ENCODE measurements at places on chromosomes 3 and 15.

DNA sequence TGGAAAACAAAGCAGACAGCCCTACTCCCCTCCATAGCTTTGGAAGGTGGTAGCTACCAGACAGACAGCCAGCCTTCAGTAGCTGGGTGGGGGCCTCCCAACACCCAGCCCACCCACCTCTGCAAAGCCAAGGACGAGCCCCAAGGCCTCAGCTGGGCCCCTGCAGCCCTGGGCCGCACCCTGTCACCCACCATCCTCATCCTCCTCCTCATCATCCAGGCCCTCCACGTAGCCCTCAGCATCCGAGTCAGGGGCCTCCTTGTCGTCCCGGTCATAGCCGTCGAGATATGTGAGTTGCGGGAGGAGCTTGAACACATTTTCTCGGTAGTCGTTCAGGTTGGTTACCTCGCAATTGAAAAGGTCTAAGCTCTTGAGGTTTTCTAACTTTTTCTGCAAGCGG is 36.5 kb downstream of the ANP32A start:
- DNase-seq: no peak

GRCh38 chr3:134033315-134033996 is 3.7 kb upstream of the SLCO2A1 start:
- DNase-seq: no peak

DNA sequence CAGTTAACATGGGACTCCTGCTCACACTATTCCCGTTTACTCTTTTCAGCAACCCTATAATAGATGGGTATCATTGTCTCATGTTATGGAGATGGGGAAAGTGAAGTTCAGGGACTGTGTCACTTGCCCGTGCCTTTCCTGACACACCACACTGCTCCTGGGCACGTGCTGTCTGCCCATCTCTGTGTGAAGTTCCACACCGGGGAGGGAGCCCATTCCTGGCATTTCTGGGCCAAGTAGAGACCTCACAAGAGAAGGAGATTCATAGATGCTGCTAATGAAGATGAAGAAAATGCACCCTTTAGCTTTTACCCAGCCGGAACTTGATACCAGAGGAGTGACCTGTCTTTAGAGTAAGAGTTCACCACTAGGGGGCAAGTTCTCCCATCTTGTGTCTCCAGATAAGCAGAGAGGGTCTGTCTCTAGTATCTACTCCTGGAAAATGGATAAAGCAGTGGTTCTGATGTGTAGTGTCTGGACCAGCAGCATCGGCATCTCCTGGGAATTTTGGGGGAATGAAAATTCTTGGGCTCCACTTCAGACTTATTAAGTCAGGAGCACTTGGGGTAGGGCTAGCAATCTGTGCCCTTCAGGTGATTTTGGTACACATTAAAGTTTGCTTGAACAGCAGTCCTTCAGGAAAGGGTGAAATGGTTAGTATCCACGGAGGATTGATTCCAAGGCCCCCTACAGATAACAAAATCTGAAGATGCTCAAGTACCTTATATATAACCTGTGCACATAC is 2.0 kb upstream of the TOPBP1 start:
- peak; percentile 3 for DNase-seq

- DNase-seq: no peak
Observed at GRCh38 chr3:170189398-170190256, 8.1 kb upstream of the PHC3 start.

- no peak for DNase-seq
Observed at GRCh38 chr15:69590932-69591524, 138.4 kb downstream of the RPLP1 start.

DNA sequence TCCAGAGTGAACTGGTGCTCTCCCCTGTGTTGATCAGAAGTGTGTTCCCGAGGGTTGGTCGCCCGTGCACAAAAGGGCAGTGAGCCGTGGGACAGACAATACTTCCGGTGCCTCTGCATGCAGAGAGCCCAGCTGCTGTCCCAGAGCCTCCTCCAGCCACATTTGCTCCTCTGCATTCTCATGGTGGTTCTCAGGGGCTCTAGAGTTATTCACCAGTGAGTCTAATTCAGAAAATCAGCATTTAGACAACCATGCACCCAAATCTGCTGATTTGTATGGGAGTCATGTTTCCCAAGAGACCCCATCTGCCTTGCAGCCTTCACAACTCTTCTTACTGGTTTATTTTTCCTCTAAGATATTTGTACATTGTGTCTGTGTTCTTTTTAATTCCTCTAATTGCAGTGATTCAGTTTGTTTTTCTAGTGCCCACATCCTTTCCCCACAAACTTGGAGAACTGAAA is 107.0 kb upstream of the SPRED1 start:
- DNase-seq: no peak

- no peak for DNase-seq
Observed at GRCh38 chr15:57696146-57696545, 10.4 kb upstream of the POLR2M start.

DNA sequence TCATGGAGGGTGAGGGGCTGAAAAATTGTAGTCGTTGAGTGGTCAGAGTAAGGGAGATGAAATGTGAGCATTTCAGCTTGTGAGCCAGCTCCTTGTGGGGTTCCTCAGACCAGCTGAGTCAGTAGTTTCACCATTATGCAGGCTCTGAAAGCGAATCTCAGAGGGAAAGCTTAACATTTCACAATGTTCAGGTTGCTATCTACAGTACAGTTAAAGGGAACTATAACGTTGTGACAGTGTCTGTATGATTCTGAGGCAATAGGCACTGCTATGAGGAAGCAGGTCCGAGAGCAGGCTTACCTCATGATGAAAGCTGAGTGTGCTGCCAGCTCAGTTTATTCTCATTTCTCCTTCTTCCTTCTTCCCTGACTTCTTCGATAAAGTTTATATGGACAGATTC is 469.6 kb downstream of the EDEM1 start:
- no peak for DNase-seq
